ENCODE measurements at places on chromosomes 1 and 21.

GRCh38 chr1:15186846-15187151 lies 33.3 kb downstream of the TMEM51 start:
- no peak for DNase-seq

- no peak for DNase-seq
Measured at GRCh38 chr1:238778113-238778512, 608.3 kb upstream of the CHRM3 start.

DNA sequence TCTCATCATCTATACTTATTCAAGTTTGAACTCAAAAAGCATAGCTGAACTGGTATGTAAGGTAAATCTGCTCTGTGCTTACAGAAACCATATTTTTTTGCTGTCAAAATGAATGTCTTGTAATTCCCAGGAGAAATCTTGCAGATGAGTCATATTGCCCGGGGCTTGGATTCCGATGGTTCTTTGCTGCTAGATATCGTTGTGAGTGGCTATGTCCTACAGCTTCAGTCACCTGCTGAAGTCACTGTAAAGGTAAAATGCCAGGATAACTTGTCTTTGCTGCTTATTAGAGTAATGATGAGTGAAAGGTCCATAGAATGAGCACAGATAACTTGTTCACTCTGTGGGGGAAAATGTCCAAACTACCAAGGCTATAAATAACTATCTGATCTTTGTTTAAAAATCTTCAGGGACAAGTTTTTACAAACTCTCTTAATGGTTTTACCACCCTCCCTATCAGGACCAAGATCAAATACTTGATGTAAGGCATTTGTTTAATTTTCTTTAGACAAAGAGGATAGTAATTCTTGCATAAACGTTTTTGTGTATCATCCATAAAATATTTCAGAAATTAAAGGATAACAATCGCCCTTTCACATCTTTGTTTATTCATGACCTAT lies 222.3 kb downstream of the TPR start:
- DNase-seq = peak; percentile 55

DNA sequence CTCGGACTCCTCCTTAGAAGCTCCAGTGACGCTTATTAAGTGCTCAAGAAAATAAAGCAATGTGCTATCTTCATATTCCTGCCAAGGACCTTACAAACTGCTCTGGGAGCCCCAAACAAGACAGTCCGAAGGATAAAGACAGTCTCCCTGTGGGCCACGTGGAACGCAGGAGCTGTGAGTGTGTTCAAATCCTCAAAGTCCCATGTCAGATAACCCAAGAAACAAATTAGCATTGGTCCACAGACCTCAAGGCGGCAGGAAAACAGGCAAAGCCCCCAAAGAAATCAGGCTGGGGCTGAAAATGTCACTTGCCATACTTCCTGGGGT lies 3.0 kb upstream of the NAV1 start:
- DNase-seq = no peak

GRCh38 chr1:25874209-25874608 lies 1.3 kb downstream of the PAQR7 start:
- DNase-seq = no peak

- no peak for DNase-seq
Measured at GRCh38 chr1:26283279-26283853, 3.5 kb downstream of the SH3BGRL3 start.

- DNase-seq = no peak
Measured at GRCh38 chr21:29938776-29939103, 1.1 kb downstream of the GRIK1 start.

DNA sequence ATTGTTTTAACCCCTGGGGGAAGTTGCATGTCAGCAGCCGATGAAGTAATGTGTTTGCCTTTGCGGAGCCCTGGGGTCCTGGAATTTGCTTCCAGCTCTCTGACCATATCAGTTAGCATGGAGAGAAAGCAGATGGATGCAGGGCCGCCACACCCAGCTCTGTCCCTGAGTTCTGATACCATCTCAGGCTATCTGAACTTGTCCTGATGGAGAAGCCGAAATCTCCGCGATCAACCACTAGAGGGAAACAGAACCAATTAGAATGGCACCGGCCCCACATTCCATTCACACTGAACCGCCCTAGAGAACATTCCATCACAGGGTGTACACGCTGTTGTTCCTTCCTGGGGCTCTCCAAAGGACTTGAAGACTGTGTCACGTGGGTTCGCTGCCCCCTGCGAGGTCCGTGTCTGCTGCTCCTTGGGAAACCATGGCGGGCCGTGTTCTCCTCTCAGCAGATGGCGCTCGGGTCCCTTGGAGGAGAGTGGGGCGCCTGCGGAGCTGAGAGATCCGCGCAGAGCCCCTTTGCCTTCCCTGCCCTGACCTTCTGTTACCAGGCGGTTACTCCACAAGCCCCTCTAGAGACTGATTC lies 75.4 kb downstream of the ABCA4 start:
- DNase-seq = peak; percentile 94

DNA sequence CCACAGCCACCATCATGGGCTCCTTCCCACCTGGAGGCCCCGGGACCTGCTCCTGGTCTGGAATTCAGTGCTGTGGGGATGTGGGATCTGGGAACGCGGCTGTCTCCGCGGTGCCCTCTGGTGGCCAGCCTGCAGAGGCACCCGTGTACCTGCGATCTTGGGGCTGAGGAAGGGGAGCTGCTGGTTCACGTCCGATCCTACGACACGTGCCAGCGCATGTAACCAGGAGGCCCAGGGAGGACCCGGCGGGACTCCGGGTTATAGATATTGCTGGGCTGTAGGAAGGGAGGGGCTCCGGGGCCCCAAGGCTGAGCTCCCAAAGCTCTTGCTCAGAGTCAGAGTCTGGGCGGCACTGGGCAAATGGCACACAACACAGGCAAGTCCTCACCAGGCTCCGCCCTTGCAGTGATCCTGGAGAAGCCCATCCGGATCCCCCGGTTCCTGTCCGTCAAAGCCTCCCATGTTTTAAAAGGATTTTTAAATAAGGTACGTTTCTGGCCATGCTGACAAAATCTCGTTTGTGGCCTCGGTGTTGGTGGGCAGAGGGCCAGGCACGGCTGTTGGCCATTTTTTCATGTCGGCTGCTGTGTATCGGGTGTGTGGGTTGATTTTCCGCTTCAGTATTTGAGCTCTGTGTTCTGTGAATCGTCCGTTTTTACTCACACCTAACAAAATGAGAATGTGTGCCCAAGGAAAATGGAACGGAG lies 20.1 kb downstream of the FAAP20 start:
- peak; percentile 79 for DNase-seq

- no peak for DNase-seq
Measured at GRCh38 chr1:81379430-81379829, 421.3 kb upstream of the ADGRL2 start.

GRCh38 chr1:80403471-80403893 lies 1397.0 kb upstream of the ADGRL4 start:
- no peak for DNase-seq

- DNase-seq = no peak
Measured at GRCh38 chr21:44046734-44047133, 34.6 kb downstream of the TRAPPC10 start.

DNA sequence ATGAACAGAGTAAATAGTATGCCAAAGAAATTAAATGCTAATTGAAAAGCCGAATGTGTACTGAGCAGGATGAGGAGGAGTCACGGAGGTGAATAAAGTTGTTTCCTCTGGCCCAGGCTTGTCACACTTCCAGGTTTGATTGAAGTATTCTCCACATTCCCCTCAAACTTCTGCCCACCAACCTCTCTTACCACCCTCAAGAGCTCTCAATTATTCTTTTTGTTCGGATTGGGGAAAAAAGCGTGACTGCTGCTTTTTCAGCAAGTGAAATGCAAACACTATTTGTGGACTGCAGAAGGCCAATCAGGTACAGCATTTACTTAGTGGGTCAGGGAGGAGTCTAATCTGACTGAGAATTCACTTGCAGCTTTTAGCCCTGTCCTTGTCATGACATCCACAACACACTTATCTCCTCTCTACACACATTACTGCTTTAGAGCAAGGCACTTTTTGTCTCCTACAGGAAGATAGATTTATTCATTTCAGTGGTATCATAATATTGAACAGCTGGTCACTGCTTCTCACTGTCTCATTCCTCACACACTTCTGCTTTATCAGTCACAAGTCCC lies 375.6 kb upstream of the PRMT6 start:
- no peak for DNase-seq

- DNase-seq = no peak
Measured at GRCh38 chr1:199759268-199759730, 268.2 kb upstream of the NR5A2 start.

DNA sequence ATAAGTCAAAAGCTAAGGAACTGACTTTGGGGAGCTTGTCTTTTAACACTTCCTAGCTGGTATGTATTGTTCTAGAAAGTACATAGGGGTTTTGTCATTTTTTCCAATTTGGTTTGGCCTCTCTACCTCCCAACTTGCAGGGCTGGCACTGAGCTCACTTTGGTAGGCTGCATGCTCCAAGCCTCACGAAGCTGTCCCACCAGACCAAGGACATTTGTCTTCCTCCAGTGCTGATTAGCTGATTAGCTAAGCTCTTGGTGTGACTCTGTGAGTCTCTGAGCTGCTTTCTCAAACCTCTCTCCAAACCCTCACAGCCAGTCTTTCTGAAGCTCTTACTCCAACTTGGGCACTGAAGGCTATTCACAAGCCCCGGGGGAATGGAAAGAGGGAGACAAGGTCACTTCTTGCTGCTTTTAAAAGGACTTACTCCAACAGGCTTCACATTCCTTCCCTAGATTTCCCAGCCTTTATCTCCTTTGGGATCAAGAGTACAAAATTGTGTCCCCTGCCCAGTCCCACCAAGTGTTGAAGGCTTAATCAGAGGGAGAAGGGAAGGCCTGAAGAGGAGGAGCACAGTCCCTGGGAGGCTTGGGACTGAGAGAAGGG lies 893 bp upstream of the CFAP45 start:
- DNase-seq = no peak

DNA sequence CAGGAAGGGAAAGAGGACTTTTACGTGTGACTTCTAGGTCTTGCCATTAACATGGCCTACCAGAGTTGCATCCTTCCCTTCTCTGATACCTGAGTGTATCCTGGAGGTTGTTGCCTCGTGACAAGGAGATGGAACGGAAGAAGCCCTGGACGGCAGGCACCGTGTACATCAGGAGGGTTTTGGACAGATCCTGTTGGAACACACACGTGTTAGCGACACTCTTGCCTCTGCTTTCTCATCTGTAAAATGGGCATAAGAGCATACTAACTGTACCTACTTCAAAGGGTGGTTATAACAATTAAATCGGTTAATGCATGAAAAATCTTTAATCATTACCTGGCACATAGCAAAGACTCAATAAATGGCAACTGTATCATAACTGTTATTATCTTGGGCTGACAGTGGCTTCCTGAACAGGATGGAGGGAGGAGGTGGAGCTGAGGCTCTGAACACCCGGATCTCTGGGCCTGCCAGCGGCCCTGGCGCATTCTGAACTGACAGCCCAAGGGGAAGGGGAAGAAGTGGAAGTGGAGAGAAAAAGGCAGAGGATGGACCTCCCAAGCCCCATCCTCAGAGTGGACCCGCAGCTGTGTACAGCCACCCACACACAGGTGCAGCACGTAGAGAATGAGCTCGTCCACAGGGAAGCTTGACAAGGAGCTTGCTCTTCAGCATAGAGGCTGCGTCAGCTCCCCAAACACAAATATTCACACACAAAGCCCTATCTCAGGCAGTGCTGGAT lies 30.2 kb upstream of the EXOSC10 start:
- DNase-seq = no peak
